GOT3 (cell line): ENCODE measurements at places on chromosomes 1 and 21.

GRCh38 chr1:222390181-222390580 is 157.7 kb downstream of the HHIPL2 start:
- DNase-seq = no peak

- no peak for DNase-seq
These were observed 8.0 kb downstream of the OLFML3 start for GRCh38 chr1:113987259-113987658.

DNA sequence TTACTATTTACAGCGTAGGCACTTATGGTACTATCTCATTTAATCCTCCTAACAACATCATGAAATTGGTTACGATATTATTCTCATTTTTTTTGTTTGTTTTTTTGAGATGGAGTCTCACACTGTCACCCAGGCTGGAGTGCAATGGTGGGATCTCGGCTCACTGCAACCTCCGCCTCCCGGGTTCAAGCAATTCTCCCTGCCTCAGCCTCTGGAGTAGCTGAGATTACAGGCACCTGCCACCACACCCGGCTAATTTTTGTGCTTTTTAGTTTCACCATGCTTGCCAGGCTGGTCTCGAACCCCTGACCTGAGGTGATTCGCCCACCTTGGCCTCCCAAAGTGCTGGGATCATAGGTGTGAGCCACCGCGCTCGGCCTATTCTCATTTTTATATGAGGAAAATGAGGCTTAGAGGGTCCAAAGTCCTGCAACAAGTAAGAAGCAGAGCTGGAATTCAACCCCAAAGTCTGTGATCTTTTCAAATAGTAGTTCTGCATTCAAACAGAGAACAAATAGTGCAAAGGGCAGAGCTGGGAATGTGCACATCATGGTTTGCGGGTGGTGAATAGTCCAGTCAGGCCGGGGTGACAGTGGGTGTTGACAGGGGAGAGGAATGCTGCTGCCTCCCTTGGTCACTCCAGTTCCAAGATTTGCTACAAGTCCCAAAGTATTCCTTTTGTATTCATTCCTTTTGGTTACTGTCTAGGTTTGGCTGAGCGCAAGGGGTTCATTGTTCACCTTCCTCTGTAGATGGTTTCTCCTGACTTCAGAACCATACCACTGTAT is 4.6 kb downstream of the PRUNE1 start:
- no peak for DNase-seq

GRCh38 chr1:55055951-55056631 is 16.7 kb downstream of the PCSK9 start:
- DNase-seq = no peak

DNA sequence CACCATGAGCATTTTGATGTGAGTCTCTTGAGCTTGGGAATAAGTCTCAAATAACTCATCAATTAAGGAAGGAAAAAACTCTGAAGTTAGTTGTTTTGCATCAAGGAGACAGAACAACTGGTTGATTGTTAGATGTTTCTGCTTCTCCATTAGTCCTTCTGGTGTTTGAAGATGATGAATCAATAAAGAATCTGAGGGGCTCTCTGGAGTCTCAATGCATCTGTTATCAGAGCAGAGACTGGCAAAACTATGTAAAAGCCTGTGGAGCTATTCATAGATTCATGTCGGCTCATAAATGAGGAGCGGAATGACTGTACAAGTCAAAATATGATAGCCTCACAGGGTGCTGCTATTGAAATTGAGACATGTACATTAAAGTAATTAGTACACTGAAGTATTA is 73.3 kb upstream of the ZC3H11B start:
- no peak for DNase-seq

DNA sequence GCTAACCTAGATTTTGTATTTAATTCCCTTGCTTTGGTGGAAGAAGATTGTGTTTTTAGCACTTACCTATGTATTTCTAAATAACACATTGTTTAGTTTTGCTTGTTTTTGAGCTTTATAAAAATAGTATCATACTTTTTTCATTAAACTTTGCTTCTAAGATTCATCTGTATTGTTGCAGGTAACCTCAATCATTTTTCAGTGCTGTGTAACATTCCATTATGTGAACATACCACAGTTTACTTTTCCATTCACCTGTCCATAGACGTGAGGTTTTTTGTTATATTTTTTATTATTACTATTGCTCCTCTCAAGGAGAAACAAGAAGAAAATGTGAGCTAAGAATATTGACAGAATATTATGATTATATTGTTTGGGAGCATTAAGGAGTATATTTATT is 15.2 kb upstream of the PLEKHO1 start:
- DNase-seq = no peak

DNA sequence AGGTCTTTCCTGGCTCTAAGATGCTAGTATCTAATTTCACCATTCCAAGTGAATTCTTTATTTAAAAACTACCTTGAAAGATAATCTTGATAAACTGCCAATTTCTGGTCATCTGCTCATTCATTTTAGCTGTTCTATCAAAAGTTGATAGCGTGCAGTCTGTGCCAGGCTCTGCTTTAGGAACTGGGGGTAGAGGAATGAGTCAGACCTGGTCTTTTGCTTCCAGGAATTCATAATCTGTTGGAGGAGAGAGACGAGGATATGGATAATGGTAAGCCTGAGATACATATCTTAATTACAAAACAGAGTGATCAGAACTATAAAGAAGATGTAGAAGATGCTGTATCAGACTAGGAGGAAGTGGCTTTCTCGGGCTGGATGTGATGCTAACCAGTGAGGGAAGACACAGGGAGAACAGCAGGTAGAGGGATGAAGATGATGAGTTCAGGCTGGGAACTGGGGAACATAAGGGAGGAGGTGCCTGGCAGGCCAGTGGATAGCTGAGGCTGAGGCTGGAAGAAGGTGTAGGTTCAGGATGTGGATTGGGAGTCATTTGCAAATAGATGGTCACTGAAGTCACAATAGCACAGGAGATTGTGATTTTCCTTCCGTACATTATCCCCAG is 12.3 kb upstream of the PHC2 start:
- no peak for DNase-seq

DNA sequence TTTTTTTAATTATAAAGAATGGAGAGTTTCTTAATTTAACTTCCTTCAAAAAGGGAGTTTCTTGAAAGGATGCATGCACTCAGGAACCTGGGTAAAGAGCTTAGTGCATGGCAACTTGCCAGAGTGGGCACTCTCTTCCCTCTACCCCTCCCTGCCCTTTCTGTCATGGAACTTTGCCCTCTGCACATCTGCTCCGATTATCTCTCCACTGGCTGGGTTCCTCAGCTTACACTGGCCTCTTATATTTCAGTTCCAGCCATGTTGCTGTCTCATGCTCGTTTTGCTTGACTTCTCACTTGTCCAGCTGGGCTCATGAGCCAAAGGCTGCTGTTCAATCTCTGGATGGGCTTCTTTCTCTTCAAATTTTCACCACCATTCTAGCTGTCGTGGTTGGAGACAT is 87.0 kb downstream of the NCAM2 start:
- no peak for DNase-seq

- DNase-seq = no peak
These were observed 25.4 kb downstream of the PHGDH start for GRCh38 chr1:119737040-119737682.

DNA sequence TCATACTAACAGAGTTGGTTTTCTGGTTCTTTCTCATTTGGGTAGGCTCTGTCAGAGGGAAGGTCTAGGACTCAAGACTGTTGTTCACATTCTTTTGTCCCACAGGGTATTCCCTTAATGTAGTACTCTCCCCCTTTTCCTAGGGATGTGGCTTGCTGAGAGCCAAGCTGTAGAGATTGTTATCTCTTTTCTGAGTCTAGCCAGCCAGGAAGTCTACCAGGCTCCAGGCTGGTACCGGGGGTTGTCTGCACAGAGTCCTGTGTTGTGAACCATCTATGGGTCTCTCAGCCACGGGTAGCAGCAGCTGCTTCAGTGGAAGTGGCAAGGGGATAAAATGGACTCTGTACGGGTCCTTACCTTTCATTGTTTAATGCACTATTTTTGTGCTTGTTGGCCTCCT is 226.4 kb downstream of the LBR start:
- DNase-seq = no peak

- DNase-seq = no peak
These were observed 347.5 kb downstream of the VAV3 start for GRCh38 chr1:107617456-107617855.

GRCh38 chr1:179143322-179143721 is 61.5 kb downstream of the TOR3A start:
- no peak for DNase-seq

DNA sequence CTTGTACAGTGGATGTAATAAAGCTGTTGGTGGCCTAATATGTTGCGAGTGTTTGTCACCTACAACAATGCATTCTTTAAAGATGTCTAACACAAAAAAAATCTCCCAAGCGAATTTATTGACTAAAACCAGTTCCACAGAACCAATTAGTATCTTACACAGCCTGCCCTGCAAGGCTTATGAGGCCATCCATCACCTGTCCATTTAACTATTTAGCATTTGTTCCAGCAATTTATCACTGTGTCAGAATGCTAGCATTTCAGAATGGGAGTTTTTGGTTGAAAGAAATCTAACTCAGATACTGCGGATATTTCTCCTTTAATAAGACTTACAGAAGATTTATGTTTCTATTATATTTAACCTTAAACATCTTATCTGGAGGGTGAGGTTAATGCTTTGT is 831.1 kb upstream of the PRMT6 start:
- no peak for DNase-seq

DNA sequence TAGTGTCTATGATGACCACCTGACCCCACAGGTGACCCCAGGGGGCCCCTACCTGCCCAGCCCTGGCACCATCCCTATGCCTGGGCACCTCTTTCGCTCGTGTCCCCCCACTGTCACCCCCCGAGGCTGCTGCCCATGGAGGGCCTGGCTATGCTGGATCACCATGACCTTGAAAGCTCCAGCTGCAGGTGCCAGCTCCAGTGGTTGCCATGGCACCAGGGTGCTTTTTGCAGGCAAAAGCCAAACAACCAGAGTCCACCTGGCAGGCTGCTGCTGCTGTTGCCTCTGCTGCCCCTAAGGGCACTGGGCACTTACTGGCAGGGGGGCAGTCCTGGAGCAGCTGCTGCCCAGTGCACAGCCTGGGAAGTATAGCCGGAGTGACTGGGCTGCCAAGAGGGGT is 21.7 kb downstream of the ETNK2 start:
- DNase-seq = no peak

DNA sequence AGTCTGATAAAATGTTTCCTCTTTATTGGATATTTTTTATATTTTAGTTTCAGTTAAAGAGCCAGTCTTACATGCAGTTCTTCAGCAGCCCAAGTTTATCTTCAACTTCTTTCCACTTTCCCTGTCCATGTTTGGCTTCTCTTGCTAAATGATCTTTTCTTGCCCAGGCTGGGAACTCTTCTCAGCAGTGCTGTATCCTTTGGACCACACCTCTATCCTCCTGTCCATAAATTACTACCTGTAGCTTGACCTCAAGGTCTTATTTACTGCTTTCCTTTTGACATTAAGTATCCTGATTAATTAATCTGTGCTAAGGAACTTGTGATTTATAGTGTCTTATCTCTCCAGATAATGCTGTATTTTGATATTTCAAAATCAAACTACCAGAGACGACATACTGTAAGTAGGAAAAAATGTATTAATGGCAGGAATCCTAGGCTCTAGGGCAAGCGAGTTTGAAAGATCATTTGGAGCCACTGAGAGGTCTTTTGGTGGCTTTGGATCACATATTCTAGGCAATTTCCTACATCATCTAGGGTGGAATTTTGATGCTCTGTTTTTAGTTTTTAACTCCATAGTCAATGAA is 20.5 kb upstream of the PDC start:
- no peak for DNase-seq

GRCh38 chr1:196433000-196433399 is 175.2 kb downstream of the KCNT2 start:
- DNase-seq = no peak

GRCh38 chr1:75334876-75335389 is 200.7 kb downstream of the LHX8 start:
- no peak for DNase-seq

- DNase-seq = no peak
These were observed 292.9 kb downstream of the PLPP3 start for GRCh38 chr1:56286506-56286905.

GRCh38 chr1:32336963-32337675 is 1.1 kb upstream of the MARCKSL1 start:
- no peak for DNase-seq

GRCh38 chr21:44301961-44302406 is 2.1 kb downstream of the PFKL start:
- DNase-seq = no peak

- DNase-seq = no peak
These were observed 138.4 kb upstream of the DSCAM start for GRCh38 chr21:40985370-40985769.

DNA sequence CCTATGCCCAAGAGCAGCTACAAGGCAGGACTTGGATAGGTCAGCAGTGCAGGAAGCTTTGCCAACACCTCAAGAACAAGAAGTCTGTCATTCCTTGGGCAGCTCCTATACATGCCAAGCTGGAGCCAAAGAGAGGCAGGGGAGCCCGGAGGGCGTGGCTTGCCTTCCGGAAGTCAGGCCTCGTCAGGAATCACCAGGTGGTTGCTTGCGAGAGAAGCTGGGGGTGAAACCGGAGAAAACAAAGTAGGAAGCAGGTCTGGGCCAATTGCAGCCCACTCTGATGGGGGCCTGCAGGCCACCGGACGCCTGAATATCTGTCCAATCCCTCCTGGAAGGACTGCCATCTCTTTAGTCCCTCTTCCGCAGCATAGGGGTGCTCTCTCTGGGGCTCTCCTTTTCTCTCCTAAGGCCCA is 794 bp upstream of the FAM76A start:
- no peak for DNase-seq

- no peak for DNase-seq
These were observed 71.3 kb downstream of the PIK3R3 start for GRCh38 chr1:46061146-46061545.

DNA sequence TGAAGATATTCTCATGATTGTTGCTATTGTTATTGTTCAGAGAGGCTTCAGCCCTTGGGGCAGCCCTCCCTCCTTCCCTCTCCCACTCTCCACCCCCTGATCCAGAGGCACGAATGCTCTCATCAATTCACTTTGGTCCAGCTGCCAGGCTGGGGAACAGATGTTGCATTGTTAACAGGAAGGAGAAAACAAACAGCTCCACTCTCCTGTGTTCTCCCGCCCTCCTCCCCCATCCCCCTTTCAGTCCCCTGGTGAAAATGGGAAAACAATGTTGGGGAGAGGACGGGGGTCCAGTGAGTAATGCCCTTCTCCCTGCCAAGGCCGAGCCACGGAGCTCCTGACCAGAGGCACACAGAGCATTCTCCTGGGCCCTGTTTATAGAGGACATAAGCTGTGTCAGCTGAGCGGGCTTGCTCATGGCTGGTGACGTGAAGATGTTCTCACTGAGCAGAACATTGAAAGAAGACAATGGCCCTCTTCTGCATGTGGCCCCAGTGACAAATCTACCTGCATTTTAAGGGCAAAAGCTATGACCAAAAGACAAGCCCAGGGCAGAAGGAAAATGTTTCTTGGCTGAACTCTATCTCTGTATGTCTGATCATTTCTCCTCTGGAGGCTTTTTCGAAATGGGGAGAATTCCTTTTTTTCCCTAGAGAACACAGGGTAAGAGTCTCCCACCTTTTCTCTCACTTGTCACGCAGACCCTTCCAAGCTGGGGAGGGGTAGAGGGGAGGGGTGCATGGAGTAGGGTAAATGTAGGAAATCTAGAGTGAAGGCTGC is 111.7 kb downstream of the GLUL start:
- no peak for DNase-seq
